ENCODE measurements at places on chromosomes 3 and 15. TPM values are rescaled to one million over a fixed set of nuclear protein-coding genes. Genes with fewer than 3 reads are reported as not detected.

DNA sequence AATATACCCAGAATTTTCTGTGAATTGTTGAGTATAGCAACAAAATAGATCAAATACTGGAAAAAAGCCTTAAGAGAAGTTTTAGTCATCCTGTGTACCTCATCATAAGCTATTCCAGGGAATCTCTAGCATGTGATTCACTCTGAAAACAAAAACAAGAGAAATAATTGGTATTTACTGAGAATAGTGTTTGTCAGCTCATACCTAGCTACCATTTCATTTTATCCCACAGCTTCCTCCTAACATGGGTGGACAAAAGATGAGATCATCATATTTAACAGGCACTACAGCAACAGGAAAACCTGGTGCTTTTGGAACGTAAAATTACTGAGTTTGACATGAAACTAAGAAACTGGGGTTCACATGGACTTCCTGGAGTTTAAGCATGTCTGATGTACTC lies 753.5 kb upstream of the NECTIN3 start:
- no peak overlapping the region for H3K27ac ChIP-seq
- H3K36me3 ChIP-seq = no peaks in the 10 kb centered on the region
- no peaks in the 10 kb centered on the region for H3K4me1 ChIP-seq
- no peaks in the 10 kb centered on the region for H3K27me3 ChIP-seq
- DNase-seq = no peak

LMAN1L gene
- not detected for total RNA-seq

GRCh38 chr15:63600001-63600615 lies 2.9 kb downstream of the FBXL22 start:
- H3K4me1 ChIP-seq = no peaks in the 10 kb centered on the region
- DNase-seq = peak; percentile 80
- H3K36me3 ChIP-seq = no peaks in the 10 kb centered on the region
- peak overlapping the region; percentile 78 for H3K4me3 ChIP-seq

ECE2 gene
- 0.86 TPM for total RNA-seq

DNA sequence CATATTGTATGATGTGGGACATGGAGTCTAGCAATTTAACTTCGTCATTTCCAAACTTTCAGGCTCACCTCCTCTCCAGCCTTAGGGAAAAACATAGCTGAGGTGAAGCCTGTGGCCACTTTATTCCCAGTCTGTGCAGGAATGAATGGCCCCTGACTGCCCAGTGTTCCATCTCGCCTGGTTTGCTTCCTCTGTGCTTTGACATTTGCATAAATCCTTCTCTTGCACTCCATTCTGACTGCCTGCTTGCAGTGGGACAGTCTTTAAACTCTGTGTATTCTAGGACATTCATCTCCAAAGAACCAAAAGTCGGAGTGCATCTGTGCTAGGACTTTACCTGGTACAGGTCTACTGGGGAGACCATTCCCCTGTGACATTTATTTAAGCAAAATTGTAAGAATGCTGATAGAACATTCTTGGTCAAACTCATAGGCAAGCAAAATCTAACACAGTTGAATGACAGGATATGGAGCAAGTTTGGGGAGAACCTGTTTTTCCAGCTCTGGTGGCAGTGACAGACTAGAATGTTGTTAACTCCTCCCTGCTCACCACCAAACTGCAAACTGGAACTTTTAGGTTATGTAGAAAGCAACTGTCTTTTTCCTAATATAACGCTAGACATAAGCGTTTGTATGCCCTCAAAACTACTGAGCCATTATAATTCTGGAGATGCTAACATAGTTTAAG lies 22.1 kb downstream of the TMED3 start:
- DNase-seq = no peak
- no peak overlapping the region for H3K27ac ChIP-seq
- H3K4me3 ChIP-seq = no peak overlapping the region
- H3K36me3 ChIP-seq = no peaks in the 10 kb centered on the region

NIPA2 gene
- total RNA-seq = 81.7 TPM

CHL1 gene
- total RNA-seq = 0.33 TPM

- H3K27me3 ChIP-seq = no peaks in the 10 kb centered on the region
- H3K27ac ChIP-seq = no peak overlapping the region
- no peak for DNase-seq
- peaks cover 2% of the 10 kb centered on the region for H3K4me1 ChIP-seq
Observed at GRCh38 chr15:41780266-41780665, 6.0 kb downstream of the MAPKBP1 start.

KLF15 gene
- 19.5 TPM for total RNA-seq

DNA sequence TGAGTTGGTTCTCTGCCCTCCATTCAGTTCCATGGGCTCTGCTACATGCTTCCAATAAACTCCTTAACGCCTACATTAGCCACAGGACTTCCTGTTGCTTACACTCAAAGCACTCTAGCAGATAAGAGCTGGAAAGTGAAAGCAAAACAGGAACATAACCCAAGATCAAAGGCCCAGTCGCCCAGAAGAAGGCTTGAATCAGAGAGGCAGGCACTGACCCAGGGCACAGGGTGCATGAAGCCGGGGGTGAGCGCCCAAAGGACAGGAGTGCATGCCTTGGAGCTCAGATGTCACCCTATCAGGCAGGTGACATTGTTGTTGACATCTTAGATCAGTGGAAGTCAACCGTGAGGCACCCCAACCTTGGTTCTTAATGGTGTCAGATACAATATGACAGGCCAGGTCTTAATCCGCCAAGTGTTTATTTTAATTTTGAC lies 235.1 kb downstream of the UACA start:
- H3K36me3 ChIP-seq = no peaks in the 10 kb centered on the region
- no peak for DNase-seq
- no peak overlapping the region for H3K4me3 ChIP-seq
- H3K27ac ChIP-seq = no peak overlapping the region
- H3K27me3 ChIP-seq = no peaks in the 10 kb centered on the region

- no peak for DNase-seq
- H3K27ac ChIP-seq = no peak overlapping the region
- no peaks in the 10 kb centered on the region for H3K36me3 ChIP-seq
- H3K4me3 ChIP-seq = no peak overlapping the region
Observed at GRCh38 chr3:171774521-171774920, 35.8 kb downstream of the PLD1 start.
